ENCODE measurements at places on chromosomes 16 and 17. TPM values are rescaled to one million over a fixed set of nuclear protein-coding genes. Genes with fewer than 3 reads are reported as not detected.

Gene KCNH4
- not detected for total RNA-seq

Gene PRSS53
- total RNA-seq, result 7.2 TPM

Gene CMTM1
- 4.4 TPM for total RNA-seq

Gene FBXW10
- 0.18 TPM for total RNA-seq

Gene PMFBP1
- 1.4 TPM for total RNA-seq

Gene KRTAP4-9
- total RNA-seq, result not detected

Gene TAT
- total RNA-seq, result not detected
